Activated naive CD4-positive, alpha-beta T cell treated with anti-CD3 and anti-CD28 coated beads, Interleukin-2, amount 10 ng/mL, durations not matched to agents 5 hours and 36 hours (primary cell): ENCODE measurements at places on chromosomes 2 and 18. TPM values are rescaled to one million over a fixed set of nuclear protein-coding genes. Genes with fewer than 3 reads are reported as not detected.

CNDP1 gene
- total RNA-seq = not detected

CRYBA2 gene
- total RNA-seq = not detected

C1QL2 gene
- total RNA-seq = not detected

GLI2 gene
- 0.22 TPM for total RNA-seq

AP1S3 gene
- total RNA-seq = 5.9 TPM

COBLL1 gene
- 0.13 TPM for total RNA-seq

DCDC2C gene
- not detected for total RNA-seq

CMPK2 gene
- total RNA-seq = 18.7 TPM

CD8B2 gene
- total RNA-seq = 0.08 TPM

PPP1R7 gene
- 84.2 TPM for total RNA-seq

REG3A gene
- total RNA-seq = not detected

TEKT4 gene
- not detected for total RNA-seq

MYOM1 gene
- total RNA-seq = 2.4 TPM

APCDD1 gene
- not detected for total RNA-seq

POTEJ gene
- total RNA-seq = not detected

RAB27B gene
- total RNA-seq = 2.1 TPM

MAP3K19 gene
- not detected for total RNA-seq

NYAP2 gene
- total RNA-seq = not detected

PSMA8 gene
- total RNA-seq = 0.91 TPM

SNED1 gene
- total RNA-seq = 14.4 TPM

ANKMY1 gene
- total RNA-seq = 33.6 TPM

THSD7B gene
- not detected for total RNA-seq

DNAJC5G gene
- total RNA-seq = not detected

ASXL3 gene
- total RNA-seq = not detected

NFATC1 gene
- 54.0 TPM for total RNA-seq

SLC16A14 gene
- 0.91 TPM for total RNA-seq

LGALSL gene
- 1.8 TPM for total RNA-seq
